ENCODE measurements at places on chromosomes 2 and 18.

- no peak for DNase-seq
Observed at GRCh38 chr2:232235716-232236115, 142.8 kb upstream of the ALPP start.

- DNase-seq: no peak
Observed at GRCh38 chr2:210387074-210387473, 72.1 kb upstream of the MYL1 start.

- DNase-seq: no peak
Observed at GRCh38 chr2:134232868-134233727, 20.8 kb upstream of the MGAT5 start.

DNA sequence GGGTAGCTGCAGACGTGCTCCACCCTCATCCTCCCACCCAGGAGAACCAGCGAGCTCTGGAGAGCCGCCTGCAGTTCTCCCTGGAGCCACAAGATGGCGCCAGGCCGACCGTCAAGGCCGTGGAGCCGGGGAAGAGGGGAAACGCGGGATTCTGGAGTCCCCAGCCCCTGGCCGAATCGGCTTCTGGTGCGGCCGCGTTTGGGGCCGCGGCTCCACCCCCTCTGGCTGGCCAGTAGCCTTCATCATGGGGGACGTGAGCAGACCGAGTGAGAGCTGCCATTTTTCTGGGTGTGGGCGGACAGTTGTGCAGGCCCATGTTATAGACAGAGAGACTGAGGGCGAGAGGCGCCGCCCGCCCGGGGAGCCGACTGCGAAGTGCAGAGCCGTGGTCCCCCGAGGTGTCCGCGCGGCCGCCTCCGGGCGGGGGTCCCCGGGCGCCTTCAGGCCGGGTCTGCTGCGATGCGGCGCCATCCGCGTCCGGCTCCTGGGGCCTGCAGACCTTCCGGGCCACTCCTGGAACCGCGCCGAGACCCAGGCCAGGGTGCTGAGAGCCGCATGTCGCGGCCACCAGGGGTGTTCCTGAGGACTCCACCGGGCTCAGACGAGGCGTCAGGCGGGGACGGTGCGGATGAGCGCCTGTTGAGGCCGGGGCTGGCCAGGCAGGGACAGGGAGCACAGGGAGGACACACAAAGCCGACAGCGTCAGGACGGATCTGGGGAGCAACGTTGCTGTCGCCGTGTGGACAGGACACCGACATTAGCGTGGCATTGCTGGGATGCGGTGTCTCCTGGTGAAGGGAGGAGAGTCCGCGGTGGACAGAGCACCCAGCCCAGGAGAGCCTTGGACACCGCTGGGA lies 418.2 kb upstream of the HS6ST1 start:
- peak; percentile 29 for DNase-seq

- no peak for DNase-seq
Observed at GRCh38 chr2:188495969-188496431, 204.3 kb downstream of the GULP1 start.

DNA sequence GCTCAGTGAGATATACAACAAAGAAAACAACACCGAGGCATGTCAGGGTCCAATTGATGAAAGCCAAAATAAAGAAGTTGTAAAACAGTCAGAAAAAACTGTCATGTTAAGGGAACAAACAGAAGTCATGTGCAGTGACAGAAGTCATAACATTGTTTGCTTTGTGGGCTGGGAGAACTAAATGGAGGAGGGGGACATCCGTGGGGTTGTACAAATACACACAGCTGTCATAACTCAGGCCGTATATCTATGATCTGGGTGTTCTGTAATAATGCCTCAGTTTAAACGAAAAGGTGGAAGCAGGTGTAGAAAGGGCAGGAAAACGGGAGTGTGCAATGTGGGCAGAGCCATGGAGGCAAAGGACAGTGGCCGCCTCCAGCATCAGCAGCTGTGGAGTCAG lies 27.3 kb downstream of the TIMM21 start:
- DNase-seq: no peak

- no peak for DNase-seq
Observed at GRCh38 chr18:62878305-62878704, 163.0 kb downstream of the PHLPP1 start.

GRCh38 chr2:203951366-203951902 lies 14.9 kb downstream of the ICOS start:
- DNase-seq: no peak

DNA sequence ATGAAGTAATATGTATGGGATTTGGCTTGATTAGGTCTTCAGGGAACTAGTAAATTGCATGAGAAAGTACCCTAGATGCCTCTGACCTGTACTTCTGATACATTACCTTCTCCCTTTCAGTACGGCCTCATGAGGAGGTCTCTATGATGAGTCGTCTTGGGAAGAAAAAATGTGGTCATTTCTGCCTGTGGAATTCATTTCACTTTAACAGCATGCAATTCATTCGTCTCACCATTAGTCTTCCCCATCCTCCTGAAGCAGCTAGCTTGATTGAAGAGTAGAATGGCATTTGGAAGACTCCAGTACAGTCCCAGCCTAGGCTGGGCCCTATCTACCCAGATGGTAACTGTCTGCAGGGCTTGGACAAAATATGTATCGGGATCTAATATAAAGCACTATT lies 52.2 kb downstream of the TMX3 start:
- no peak for DNase-seq

DNA sequence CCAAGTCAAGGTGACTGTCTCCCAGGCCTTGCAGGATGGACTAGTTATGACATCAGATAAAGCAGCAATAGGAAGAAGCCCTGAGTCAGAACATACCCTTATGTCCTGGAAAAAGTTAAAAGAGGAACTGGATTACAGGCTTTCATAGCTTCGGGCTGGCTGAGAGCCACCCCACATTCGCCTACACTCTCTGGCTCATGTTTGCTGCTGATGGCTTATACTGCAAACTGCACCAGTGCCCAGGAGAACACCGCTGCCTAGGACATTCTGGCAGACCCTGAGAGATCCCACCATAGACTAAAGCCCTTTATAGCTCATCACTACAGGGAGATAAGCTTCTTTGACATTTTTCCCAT lies 20.3 kb downstream of the SLC8A1 start:
- no peak for DNase-seq

GRCh38 chr2:154794406-154794805 lies 95.9 kb downstream of the KCNJ3 start:
- DNase-seq: no peak

DNA sequence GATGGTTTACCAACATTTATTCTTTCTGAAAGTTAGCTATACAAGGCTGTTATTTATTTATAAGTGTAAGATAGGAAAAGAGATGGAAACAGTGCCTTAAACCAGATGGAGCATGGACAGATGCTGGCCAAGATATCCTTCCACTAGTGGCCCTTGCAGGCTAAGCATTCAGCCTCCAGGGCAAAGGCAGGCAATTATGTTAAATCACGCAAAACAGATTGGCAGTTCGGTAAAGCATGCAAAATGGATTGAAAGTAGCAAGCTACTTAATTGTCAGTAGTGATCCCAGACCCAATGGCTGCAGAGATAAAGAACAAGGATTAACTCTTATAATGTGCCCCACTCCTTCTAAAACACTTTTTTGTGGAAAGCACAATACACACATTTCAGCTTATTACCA lies 105.4 kb upstream of the MAP4K3 start:
- no peak for DNase-seq

DNA sequence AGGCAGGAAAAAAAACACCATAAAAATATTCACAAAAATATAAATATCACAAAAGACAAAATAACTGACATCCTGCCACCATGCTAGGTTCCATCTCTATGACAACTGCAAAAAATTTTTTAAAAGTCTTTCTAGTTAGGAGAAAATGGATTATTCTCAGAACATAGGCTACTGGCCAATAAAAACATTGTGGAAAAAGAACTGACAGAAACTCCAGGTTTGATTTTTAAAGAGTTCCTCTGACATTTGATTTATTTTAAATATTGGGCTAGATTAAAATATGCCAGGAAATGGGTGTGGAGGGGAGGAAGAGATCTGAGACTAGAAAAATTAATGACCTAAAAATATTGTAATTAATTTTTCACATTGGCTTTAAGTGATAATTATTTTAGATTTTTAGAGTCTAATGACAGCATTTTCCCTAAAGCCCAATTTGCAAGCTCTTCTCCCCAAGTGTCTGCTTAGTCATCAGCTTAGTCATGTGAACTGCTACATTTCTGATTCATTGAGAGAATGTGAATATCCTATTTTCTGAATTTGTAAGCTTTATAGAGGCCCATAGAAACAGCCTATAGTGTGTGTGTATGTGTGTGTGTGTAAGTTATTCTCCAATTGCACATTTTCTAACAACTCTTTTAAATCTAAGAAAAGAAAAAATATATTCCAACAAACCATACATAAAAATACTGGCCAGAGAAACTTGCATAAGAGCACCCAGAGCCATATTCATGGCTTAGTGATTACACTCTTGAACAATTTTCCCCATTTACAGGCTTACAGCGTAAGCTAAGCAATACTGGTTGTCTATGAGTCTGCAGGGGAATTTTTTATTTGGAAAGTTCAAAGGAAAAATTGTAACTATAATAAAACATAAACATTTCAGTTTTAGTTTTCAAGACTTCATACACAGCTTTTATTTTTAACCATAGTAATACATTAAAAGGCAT lies 48.4 kb downstream of the TMEFF2 start:
- no peak for DNase-seq

DNA sequence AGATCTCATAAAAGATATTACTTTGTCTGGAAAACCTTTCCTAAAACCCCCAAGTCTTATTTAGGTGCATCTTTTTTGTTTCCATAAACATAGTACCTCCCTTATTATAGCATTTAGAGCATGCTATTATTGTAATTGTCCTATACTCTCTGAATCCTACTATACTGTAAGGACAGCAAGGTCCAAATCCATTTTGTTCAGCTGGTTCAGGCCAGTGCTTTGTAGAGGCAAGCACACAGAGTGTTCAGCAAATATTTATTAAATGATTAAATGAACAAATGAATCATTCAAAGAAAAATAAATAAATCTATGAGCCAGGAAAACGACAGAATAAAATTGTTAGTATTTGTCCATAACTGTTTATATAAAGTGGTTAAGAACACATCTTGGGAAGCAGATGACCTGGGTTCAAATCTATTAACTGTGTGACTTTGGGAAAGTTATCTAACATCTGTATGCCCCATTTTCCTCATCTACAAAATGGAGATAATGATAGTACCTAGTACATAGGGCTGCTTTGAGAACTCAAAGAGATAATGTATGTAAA lies 86.0 kb downstream of the COL3A1 start:
- no peak for DNase-seq

- no peak for DNase-seq
Observed at GRCh38 chr2:85246348-85246747, 81.4 kb downstream of the TGOLN2 start.

DNA sequence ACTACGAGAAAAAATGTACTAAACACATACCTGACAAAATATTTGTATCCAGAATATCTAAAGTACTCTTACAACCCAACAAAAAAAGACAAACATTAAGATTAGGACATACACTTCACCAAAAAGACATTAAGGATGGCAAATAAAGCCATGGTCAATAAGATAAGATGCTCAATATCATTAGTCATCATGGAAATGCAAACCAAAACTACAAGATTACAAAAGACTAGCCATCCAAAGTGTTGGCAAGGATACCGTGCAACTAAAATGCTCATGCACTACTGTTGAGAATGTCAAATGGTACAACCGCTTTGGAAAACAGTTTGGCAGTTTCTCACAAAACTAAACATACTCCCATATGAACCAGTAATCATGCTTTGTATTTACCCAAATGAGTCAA lies 29.7 kb downstream of the MAP3K2 start:
- DNase-seq: no peak

GRCh38 chr2:160269365-160269764 lies 69.3 kb upstream of the ITGB6 start:
- no peak for DNase-seq

GRCh38 chr2:6966446-6966940 lies 49.3 kb downstream of the RNF144A start:
- DNase-seq: no peak

DNA sequence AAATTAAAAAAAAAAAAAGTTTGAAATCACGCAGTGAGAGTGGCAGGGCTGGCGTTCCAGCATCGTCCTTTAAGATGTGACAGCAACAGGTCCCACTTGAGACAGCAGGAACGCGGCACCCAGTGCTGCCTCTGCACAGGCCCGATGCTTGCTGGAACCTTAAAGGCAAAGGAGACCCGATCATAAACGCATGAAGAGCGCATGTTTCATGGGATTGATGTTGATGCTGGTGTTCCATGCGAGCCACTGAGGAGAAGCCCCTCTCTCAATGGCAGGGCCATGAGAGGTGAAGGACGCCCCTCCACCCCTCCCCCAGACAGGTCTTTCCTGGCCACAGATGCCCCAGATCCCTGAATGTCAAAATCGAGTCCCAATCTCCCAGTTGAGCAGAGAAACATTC lies 17.9 kb upstream of the ALPI start:
- no peak for DNase-seq

- DNase-seq: no peak
Observed at GRCh38 chr2:233234264-233234663, 17.2 kb upstream of the ATG16L1 start.

DNA sequence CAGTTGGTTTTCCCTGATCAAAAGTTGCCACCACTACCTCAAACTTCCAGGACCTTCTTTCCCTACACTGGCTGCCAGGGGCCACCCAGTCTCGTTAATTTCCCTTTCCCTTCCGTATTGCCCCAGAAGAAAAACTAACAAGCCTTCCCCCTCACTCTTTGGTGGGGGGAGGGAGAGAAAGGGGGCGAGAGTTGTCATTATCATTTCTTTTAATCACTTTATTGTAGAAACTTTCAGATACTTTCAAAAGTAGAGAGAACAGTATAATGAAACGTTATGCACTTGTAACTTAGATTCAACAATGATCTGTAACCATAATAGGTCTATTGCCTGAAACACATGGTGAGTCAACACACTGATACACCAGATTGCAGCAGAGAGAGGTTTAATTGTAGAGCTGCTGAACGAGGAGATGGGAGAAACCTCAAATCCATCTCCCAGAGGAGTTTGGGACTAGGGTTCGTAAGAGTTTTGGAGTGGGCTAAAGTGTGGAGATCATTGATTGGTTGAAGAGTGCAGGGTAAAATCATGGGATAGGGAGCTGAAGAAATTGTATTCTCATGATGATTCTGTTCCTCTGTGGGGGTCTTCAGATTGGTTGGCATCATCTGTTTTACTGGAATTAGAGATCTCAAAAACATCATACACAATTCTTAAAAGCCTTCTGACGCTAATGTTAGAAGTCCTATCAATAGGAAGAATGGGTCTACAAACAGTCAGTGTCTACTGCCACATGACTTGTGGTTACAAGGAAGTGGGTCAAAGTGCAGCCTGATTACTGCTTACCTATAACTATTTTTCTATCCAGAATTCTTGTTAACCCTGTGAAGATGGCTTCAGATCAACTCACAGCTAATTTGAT lies 2.6 kb upstream of the RNF149 start:
- no peak for DNase-seq

- no peak for DNase-seq
Observed at GRCh38 chr2:57549642-57550102, 496.9 kb upstream of the VRK2 start.

GRCh38 chr2:131030478-131030971 lies 62.7 kb downstream of the FAM168B start:
- no peak for DNase-seq

Measured in activated CD8-positive, alpha-beta memory T cell treated with anti-CD3 and anti-CD28 coated beads for 1 hour (primary cell).